ENCODE measurements at places on chromosomes 7 and 10. TPM values are rescaled to one million over a fixed set of nuclear protein-coding genes. Genes with fewer than 3 reads are reported as not detected.

Gene TMEM139
- 8.3 TPM for total RNA-seq

Gene CCL26
- total RNA-seq, result 0.14 TPM

Gene BTBD16
- 0.07 TPM for total RNA-seq

Gene CALCR
- not detected for total RNA-seq

Gene LANCL2
- total RNA-seq, result 8.2 TPM

Gene SLC13A1
- not detected for total RNA-seq

Gene SPDYE18
- not detected for total RNA-seq

Gene GPR15LG
- 1.2 TPM for total RNA-seq

Gene ZNF485
- total RNA-seq, result 8.8 TPM

Gene EZH2
- total RNA-seq, result 6.5 TPM

Gene TMEM72
- not detected for total RNA-seq

Gene GCK
- 0.34 TPM for total RNA-seq

Gene SNCG
- total RNA-seq, result 9.9 TPM

Gene ANAPC16
- 209 TPM for total RNA-seq

Gene GIMAP7
- total RNA-seq, result not detected

Gene LRRD1
- total RNA-seq, result under 0.01 TPM

Gene CXCL12
- not detected for total RNA-seq

Gene PRRT4
- total RNA-seq, result 0.21 TPM

Gene CAMK2B
- total RNA-seq, result not detected

Gene LEP
- total RNA-seq, result 0.28 TPM

Gene CPA1
- total RNA-seq, result not detected

Gene PPP1R17
- total RNA-seq, result not detected

Gene NAT16
- total RNA-seq, result not detected

Gene SPAM1
- not detected for total RNA-seq

Gene OPALIN
- total RNA-seq, result not detected

Gene MYH16
- total RNA-seq, result 0.36 TPM

Gene NRG3
- not detected for total RNA-seq

Gene PLAU
- total RNA-seq, result 90.2 TPM

Gene SPDYE2B
- not detected for total RNA-seq

Gene STK31
- total RNA-seq, result 0.07 TPM

Gene GDF10
- total RNA-seq, result not detected

Data from nasal cavity respiratory epithelium epithelial cell of viscerocranial mucosa (primary cell).